SK-N-SH (cell line): ENCODE measurements at places on chromosomes 1 and 21.

GRCh38 chr21:46017695-46018094 lies 36.1 kb downstream of the COL6A1 start:
- DNase-seq = no peak

DNA sequence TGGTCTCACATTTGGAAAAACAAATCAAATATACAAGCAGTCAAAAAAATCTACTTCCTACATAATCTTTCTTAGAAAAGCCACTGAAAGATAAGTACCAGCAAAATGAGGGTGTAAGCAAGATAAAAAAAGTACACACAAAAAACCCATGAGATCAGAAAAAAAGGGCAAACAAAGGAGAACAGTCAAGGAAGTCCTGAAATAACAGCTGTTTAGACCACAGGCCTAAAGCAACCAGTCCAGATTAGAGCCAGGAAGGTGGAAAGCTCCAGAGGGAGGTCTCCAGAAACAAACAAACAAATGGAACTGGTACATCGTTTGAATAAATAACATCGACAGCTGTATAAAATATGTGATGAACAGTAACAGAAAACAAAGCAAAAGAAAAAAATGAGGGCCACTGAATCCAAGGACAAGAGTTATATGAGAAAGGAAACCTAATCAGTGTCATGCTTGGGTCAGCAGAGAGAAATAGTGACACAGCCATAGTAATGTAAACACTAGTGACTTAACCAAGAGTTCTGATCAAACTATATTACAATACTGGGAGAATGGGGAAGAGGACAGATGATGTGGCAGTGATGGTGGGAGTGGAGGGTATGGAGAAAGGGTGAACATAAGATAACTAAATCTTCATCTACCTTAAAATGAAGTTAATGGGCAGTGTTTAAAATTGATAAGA lies 67.5 kb downstream of the NVL start:
- DNase-seq = no peak

GRCh38 chr1:171247501-171247900 lies 793 bp upstream of the FMO1 start:
- no peak for DNase-seq

- DNase-seq = peak; percentile 78
Measured at GRCh38 chr1:234309598-234310459, 63.4 kb upstream of the COA6 start.

DNA sequence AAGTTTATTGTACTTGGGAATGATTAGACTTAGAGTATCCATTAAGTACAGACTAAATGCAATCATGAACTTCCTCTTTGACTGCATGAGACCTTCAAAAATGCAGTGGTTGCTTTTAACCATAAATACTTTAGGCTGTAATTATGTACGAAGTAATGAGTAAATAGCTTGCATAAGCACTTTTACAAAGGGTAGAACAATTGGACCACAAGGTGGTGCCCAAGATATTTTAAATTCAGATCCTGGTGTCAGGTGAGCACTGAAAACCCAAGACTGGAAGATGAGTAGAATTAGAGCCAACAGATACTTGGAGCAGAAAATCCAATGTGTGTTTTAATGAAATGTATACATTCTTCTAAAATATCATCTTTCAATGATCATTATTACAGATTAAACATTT lies 43.4 kb upstream of the RHOU start:
- peak; percentile 45 for DNase-seq

- DNase-seq = no peak
Measured at GRCh38 chr1:3699596-3699995, 47.3 kb downstream of the TP73 start.
